Caco-2 (cell line): ENCODE measurements at places on chromosomes 5 and 9. TPM values are rescaled to one million over a fixed set of nuclear protein-coding genes. Genes with fewer than 3 reads are reported as not detected.

SPINK7 gene
- not detected in 2 replicates for total RNA-seq

WHRN gene
- total RNA-seq: 1.4 and 1.6 TPM in 2 replicates

DMRTA1 gene
- total RNA-seq: 0.07 and 0.14 TPM in 2 replicates

DNA sequence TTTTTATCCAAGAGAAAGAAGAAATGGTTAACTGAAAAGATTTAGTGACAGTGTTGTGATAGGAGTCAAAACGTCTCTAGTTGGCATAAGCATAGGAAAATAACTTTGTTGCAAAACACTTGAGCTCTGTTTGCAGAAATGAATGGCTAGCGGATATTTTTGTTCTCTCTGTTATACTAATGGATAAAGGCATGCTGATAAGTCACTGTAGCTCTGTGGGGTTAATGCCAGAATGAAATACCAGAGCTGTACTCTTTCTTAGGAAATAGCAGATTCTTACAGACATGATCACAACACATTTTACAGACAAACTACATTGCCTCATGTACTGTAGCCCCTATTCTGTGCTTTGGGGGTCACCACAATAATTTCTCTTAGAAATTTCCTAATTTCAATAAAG, 202.8 kb downstream of the DMRTA1 start:
- DNase-seq: no peak
- H3K4me3 ChIP-seq: no peak overlapping the region
- H3K27ac ChIP-seq: no peak overlapping the region

DNA sequence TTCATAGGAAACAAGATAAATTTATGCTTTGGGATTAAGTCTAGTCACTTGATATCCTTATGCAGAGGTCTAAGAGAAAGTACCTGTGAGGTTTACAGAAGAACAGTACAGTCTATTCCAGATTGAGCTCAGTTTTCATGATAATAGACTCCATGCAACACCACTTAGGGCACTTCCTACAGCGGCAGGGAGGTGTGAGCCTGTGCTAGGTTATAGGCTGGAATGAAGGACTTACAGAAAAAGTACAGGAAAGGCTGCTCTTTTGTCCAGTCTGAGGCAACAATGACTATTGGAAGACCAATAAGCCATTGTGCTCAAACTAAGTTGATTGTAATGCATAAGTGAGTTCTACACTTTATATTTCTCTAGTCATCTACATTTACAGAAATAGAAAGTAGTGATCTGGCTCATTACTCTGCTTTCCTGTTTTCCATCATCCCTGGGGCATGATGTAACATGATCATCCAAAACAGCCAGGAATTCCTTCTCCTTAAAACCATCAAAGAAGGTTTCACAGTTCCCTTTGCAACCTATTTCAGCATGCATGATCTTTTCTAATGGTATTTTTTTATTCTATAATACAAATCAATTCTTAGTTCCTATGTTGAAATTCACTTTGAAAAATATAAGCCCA, 322.8 kb downstream of the SLF1 start:
- no peaks in the 10 kb centered on the region for H3K36me3 ChIP-seq
- DNase-seq: no peak
- H3K4me3 ChIP-seq: no peak overlapping the region
- no peak overlapping the region for H3K27ac ChIP-seq
- no peaks in the 10 kb centered on the region for H3K27me3 ChIP-seq
- H3K4me1 ChIP-seq: no peaks in the 10 kb centered on the region

SLC25A2 gene
- total RNA-seq: 0.64 and 0.67 TPM in 2 replicates

DNA sequence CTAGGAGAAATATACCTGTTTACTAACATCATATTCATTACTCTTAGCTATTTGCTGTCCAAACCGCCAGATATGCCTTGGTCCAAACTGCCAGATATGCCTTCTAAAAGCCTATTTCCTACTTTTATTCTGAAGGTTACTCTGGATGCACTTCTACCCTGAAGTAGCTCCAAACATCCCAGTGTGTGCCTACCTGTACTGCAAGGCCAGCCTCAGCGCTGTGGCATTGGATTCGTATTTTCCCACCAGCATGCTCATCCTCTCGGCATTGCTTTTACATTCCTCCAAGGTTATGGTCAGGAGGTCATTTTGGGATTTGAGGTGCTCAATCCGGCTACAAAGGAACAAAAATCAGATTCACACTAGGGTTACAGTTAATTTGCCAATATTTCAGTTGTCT, 94.3 kb downstream of the DCP2 start:
- H3K4me3 ChIP-seq: no peak overlapping the region
- no peaks in the 10 kb centered on the region for H3K27me3 ChIP-seq
- H3K27ac ChIP-seq: no peak overlapping the region
- H3K4me1 ChIP-seq: no peaks in the 10 kb centered on the region
- DNase-seq: no peak
- no peaks in the 10 kb centered on the region for H3K36me3 ChIP-seq

ENTPD2 gene
- total RNA-seq: 2.9 and 3.4 TPM in 2 replicates
